ENCODE measurements at places on chromosomes 5 and 9. TPM values are rescaled to one million over a fixed set of nuclear protein-coding genes. Genes with fewer than 3 reads are reported as not detected.

C9 gene
- not detected for total RNA-seq

PRELID2 gene
- total RNA-seq, result 1.3 TPM

SARDH gene
- total RNA-seq, result 4.9 TPM

GABRA6 gene
- total RNA-seq, result not detected

BOD1 gene
- 63.5 TPM for total RNA-seq

NIPBL gene
- 16.5 TPM for total RNA-seq

HSPB3 gene
- not detected for total RNA-seq

IRGM gene
- total RNA-seq, result not detected

ARL14EPL gene
- total RNA-seq, result not detected

PHF24 gene
- total RNA-seq, result 1.0 TPM

RFX3 gene
- total RNA-seq, result 0.58 TPM

RPP25L gene
- total RNA-seq, result 32.9 TPM

WNK2 gene
- not detected for total RNA-seq

MOB3B gene
- total RNA-seq, result 0.09 TPM

INSL6 gene
- not detected for total RNA-seq

CNTLN gene
- total RNA-seq, result 5.4 TPM

AK1 gene
- total RNA-seq, result 46.2 TPM

NUP188 gene
- total RNA-seq, result 14.2 TPM

SOX30 gene
- not detected for total RNA-seq
